CD4-positive, alpha-beta T cell treated with Interleukin-1 beta for 1 hour (primary cell): ENCODE measurements at places on chromosomes 3 and 15.

DNA sequence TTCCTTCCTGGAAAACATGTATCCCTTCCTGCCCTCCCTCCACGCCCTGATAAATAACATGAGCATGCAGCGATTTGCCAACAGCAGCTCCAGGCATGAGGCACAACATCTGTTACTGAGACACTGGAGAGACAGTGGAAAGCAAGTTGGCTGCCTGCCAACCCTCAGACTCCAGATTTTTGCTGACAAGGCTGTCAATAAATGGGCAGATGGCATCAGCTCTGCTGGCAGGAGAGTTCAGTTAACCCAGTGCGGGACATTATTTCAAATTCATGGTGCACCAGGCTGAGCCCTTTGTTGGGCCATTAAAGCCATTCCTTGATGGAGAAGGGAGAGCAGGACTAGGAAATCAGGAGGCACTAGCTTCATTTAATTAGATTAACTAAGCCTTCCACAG is 293.3 kb downstream of the MEX3B start:
- no peak for DNase-seq

- DNase-seq, result no peak
These were observed 11.6 kb downstream of the ADAMTS17 start for GRCh38 chr15:100330221-100330620.

GRCh38 chr3:172279191-172279640 is 169.0 kb downstream of the GHSR start:
- DNase-seq, result no peak

GRCh38 chr3:157300094-157300493 is 136.6 kb upstream of the PTX3 start:
- no peak for DNase-seq

- no peak for DNase-seq
These were observed 37.4 kb downstream of the ADCY5 start for GRCh38 chr3:123411340-123412040.

DNA sequence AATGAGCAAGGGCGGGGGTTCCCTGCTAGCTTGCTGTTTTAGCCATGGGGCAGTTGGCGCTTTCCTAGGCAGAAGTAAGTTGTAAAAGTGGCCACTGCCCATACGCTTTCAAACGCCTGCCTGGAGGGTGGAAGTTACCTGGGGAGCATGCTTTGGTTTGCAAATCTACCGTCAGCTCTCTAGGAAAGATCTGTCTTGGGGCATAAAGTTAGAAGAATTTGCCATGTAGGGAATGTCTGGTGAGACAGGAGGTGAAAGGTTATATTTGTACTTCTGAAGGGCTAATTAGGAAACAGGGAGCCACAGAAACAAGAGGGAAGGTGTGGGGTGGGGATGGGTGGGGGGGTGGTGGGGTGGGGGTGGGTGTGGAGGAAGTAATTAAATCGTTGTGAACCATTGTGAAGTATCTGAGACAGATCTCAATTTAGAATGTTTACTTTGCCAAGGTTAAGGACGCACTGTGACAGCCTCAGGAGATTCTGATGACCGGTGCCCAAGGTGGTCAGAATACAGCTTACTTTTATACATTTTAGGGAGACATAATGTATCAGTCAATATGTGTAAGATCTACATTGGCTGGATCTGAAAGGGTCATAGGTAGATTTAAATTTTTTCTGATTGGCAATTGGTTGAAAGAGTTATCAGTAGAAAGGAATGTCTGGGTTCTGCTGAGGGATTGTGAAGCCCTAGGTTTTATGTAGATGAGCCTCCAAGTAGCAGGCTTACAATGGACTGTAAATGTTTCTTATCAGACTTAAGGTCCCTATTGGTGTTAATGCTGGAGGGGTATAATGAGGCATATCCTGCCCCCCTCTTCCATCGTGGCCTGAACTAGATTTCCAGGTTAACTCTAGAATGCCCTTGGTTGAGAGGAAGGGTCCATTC is 62.0 kb upstream of the GCNT3 start:
- no peak for DNase-seq

DNA sequence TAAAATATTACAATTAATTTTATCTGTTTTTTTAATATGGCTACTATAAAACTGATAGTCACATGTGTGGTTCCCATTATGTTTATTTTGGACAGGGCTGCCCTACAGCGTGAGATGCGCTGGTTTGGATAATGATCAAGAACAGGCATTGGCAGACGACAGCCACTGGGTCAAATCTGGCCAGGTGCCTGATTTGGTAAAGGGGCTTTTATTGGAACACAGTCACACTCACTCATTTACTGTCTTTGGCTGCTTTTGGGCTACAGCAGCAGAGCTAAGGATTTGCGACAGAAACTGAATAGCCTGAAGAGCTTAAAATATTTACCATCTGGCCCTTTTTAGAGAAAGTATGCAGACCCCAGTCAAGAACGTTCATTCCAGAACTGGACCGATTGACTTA is 724.2 kb upstream of the CFAP20DC start:
- DNase-seq, result no peak

GRCh38 chr15:42082823-42083604 is 11.3 kb downstream of the PLA2G4D start:
- no peak for DNase-seq

GRCh38 chr3:44297255-44297654 is 41.3 kb upstream of the TCAIM start:
- no peak for DNase-seq

DNA sequence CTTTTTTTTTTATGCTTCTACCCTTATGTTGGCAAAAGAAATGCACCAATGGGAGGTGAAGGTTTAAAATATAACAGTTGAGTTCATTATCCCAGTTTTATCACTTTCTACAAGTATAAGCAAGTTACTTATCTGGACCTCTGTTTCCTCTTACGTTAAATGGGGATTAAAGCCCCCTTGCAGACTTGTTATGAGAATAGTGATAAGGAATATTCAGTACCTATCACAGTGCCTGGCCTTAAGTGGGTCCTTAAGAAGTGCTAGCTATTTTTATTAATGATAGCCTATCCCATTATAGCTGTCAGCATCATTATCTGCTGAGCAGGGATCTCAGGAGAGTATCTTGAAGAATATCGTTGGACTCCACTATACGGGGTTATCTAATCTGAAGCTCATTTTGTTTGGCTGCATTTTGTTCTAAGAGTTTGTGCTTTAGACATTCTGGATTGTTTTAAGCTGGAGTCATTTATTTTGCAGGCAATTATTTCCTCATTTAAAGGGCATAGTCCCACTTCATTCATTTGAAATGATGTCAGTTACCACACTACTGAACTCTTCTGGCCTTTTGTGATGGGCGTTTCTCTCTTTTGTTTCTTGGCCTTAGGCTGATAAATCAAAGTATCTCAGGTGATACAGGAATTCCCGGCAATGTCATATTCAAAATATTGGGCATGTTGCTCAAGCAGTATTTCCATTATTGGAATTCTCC is 28.8 kb downstream of the RAB8B start:
- DNase-seq, result no peak

DNA sequence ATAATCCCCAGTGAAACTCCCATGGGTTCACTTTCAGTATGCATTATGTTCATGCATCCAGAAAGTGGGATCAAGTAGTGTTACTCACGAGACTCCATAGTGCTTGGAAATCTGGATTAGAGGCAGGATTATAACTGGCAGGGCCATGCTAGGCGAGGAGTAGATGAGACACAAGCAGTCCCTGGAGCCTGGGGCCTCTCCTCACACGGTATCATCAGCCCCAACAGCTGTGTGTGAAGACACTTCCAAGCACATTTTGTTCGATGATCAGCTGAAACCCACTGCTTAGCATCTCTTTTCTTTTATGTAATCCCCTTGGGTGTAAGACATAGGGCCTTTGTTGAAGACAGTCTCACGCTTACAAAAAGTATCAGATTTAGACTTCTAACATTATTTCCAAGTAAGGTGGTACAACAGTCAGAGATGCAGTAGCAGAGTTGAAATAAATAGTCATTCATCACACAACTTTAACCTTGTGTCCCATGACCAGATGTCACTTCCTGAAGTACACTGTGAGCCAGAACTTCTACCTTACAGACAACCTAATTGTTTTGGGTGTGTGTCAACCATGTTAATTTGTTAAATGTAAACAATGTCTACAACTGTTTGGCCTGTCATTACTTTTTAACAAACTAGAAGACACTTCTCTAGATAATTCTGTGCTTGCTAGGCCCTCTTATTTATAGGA is 116.9 kb downstream of the GADL1 start:
- no peak for DNase-seq

- DNase-seq, result no peak
These were observed 157.5 kb downstream of the GABRB3 start for GRCh38 chr15:26615188-26615926.

DNA sequence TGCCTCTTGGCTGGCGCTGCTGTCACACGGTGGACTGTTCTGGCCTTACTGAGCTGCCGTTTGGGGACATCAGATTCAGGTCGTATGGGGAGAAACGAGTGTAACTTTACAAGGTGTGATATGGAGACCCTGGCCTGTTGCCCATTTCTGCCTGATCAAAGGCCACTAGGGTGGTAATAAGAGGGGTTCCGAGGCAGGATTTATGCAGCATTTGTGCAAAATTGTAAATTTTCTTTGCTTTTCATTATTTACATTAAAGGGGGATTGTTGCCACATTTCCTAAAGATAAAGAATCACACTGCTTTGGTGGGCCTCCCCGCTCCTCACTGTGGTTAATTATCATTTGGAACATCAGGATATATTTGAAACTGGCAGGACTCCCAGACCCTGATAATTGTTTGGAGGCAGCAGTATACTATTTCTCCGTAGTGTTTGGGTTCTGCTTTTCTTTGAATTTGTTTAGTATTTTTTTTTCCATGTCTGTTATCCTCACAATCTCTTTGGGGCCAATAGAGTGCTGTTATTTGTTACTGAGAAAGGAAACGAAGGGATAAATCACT is 891 bp downstream of the NXPE3 start:
- DNase-seq, result no peak

- DNase-seq, result no peak
These were observed 8.7 kb upstream of the ACAP2 start for GRCh38 chr3:195451373-195452015.

GRCh38 chr15:34721802-34722438 is 32.9 kb downstream of the GJD2 start:
- DNase-seq, result no peak

- no peak for DNase-seq
These were observed 150.4 kb downstream of the TIGIT start for GRCh38 chr3:114444216-114444615.

DNA sequence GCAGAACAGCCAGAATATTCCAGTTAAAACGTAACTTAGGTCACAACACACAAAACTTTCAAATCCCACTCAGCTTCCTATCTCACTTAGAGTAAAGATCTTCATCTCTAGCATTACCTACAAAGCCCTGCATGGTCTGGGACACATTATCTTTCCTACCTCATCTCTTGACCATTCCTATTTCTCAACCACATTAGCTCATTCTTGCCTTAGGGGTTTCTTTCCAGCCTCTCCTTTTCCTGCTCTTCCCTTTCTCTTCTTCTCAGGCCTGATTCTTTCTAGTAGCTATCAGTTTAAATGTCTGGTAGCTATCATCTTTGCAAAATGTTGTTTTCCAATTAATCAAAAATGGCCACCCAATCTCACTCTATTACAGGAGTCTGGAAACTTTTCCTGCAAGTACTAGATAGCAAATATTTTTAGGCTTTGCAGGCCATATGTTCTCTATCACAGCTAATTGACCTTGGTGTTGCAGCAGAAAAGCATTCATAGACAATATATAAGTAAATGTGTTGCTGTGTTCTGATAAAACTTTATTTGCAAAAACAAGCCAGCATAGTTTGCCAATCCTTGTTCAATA is 15.1 kb upstream of the CBLB start:
- no peak for DNase-seq

DNA sequence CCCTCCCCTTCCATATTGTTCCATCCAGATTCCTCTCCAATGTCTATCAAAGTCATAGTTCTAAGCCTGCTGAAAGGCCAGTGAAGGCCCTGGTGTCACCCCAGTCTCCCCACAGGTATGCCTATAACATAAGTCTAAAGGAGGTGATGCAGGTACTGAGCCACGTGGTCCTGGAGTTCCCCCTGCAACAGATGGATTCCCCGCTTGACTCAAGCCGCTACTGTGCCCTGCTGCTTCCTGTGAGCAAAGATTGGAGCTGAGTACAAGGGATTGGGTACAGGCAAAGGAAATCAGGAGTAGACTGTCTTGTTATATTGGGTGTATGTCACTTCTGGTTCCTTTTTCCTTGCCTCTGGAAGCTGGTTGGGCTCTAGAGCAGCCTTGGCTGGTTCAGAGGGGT is 8.2 kb downstream of the EIF2B5 start:
- no peak for DNase-seq

DNA sequence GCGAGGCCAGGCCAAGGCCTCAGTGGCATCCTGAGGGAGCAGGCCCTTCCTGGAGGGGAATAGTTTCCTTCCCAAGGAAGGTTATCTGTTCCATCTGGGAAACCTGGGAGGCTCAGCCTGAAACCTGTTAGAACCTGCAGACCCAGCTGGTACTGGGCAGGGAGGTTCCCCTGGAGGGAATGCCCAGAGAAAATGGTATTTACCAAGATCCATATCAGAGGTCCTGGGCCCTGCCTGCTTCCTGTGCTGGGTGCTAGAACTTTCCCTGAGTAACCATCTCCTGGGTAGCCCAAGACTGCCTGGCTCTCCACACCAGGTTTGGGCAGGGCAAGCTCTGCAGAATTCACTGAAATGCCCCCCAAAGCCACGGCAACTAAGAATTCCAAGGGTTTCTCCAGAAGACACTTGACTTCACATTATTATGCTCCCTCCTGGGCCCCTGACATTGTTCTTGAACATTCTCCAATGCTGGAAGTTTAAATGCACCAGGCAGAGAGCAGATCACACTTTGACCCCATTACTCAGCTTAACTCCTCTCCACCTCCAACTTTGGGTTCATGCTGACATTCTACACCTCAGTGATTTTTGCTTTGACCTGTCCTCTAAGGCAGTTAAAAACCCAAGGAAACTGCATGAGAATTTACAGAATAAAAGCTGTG is 2.0 kb downstream of the CA12 start:
- no peak for DNase-seq
